T-helper 17 cell (primary cell): ENCODE measurements at places on chromosomes 7 and 10. TPM values are rescaled to one million over a fixed set of nuclear protein-coding genes. Genes with fewer than 3 reads are reported as not detected.

DNA sequence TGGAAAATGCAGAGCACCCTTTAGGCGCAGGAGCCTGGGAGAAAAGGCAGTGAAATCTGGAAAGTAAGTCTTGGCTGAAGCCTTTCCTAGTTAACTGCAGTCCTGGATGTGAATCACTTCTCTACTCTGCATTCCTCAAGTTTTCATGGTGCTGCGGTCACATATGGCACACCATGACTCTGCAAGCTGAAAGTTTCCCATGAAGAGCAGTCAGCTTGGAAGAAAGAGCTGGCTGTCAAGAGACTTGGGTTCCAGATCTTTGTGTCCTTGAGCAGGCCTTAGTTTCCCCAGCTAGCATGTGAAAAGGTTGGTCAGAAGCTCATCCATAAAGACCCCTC is 548.3 kb downstream of the SORCS3 start:
- H3K27ac ChIP-seq, result no peak overlapping the region
- no peaks in the 10 kb centered on the region for H3K27me3 ChIP-seq
- H3K4me1 ChIP-seq, result no peaks in the 10 kb centered on the region
- DNase-seq, result no peak

- peaks cover 2% of the 10 kb centered on the region for H3K36me3 ChIP-seq
- DNase-seq, result no peak
- peaks cover 7% of the 10 kb centered on the region for H3K27me3 ChIP-seq
- H3K4me1 ChIP-seq, result peaks cover 3% of the 10 kb centered on the region
- no peak overlapping the region for H3K4me3 ChIP-seq
- no peak overlapping the region for H3K27ac ChIP-seq
These were observed 516.5 kb upstream of the KLF6 start for GRCh38 chr10:4301291-4302045.

DNA sequence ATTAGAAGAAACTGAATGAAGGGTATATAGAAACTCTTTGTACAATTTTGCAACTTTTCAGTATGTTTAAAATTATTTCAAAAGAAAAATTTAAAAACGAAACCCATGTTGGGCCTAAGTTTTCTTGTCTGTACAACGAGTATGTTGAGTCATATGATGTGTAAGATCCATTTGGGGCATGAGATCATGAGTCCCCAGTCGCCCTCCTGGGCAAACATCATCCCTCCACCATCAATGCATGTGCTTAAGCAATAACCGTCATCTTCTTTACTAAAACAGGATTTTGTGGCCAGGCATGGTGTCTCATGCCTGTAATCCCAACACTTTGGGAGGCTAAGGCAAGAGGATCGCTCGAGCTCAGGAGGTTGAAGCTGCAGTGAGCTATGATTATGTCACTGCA is 54.2 kb upstream of the CDCA7L start:
- peaks cover 28% of the 10 kb centered on the region for H3K27me3 ChIP-seq
- no peak for DNase-seq
- H3K27ac ChIP-seq, result no peak overlapping the region

Gene RSPH10B2
- total RNA-seq, result not detected

DNA sequence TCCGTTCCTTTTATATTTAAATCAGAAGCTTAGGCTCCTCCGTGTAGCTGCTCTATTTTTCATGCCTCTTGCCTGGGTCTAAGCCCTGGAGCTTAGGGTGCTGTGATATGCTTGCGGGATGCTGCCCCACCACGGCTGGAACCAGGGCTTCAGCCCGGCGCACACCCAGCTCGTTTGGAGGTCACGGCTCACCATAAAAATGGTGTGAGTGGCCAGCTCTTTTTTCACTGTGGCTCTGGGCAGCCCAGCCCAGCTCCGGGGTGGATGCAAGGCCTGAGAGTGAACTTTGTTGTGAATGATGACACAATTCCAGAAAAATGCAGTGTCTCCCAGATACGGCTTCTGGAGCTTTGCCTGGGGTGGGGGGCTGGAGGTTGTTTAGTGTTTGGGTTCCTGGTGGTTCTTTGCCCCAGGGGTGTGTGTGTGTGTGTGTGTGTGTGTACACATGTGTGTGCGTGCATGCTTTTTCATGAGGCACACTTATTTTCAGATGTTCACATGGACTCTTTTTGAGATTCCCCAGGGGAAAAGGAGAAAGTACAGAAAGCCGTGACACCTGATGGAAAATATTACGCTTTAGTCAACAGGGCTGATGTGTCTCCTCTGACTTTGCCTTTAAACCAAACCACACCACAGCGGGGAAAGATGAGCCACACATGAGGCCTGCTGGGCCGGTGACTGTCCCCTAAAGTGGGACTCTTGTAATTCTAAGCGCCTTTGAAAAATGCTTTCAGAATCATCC is 46.2 kb downstream of the GRK5 start:
- H3K4me3 ChIP-seq, result no peak overlapping the region
- H3K27me3 ChIP-seq, result no peaks in the 10 kb centered on the region
- peak overlapping the region; percentile 82 for H3K27ac ChIP-seq
- peaks cover 14% of the 10 kb centered on the region for H3K4me1 ChIP-seq
- no peak for DNase-seq
- no peaks in the 10 kb centered on the region for H3K36me3 ChIP-seq

- no peak overlapping the region for H3K4me3 ChIP-seq
- H3K27ac ChIP-seq, result no peak overlapping the region
- peaks cover 53% of the 10 kb centered on the region for H3K27me3 ChIP-seq
- H3K4me1 ChIP-seq, result peaks cover 5% of the 10 kb centered on the region
- DNase-seq, result no peak
- H3K36me3 ChIP-seq, result peaks cover 10% of the 10 kb centered on the region
These were observed 105.7 kb downstream of the C10orf105 start for GRCh38 chr10:71613877-71614276.

DNA sequence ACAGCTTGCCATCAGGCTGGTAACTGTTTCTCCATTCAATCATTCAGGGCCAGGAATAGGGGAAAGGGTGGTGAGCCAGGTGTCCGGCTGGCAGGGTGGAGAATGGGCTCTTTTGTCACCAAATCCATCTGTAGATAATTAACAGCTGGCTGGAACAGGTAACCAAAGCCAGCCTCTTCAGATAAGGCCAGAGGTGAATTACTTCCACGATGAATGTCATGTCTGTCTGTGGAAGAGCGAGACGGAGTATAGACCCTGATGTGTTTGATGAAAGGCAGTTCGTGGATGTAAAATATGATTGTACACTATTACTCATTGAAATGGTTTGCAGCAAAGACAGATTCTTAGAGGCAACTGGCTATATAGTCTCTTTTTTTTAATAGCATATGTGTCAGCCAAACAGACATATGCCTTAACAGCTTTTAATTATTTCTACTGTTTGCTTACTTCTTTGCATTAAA is 149.8 kb downstream of the KLF6 start:
- H3K27ac ChIP-seq, result no peak overlapping the region
- H3K4me3 ChIP-seq, result no peak overlapping the region
- DNase-seq, result no peak

GRCh38 chr7:155665957-155666287 is 21.5 kb downstream of the RBM33 start:
- peak overlapping the region; percentile 43 for H3K27ac ChIP-seq
- H3K4me1 ChIP-seq, result peaks cover 61% of the 10 kb centered on the region
- no peak for DNase-seq
- H3K27me3 ChIP-seq, result no peaks in the 10 kb centered on the region
- H3K4me3 ChIP-seq, result no peak overlapping the region

GRCh38 chr7:44796034-44796503 is 412 bp upstream of the PPIA start:
- H3K4me1 ChIP-seq, result peaks cover 23% of the 10 kb centered on the region
- peak overlapping the region; percentile 98 for H3K4me3 ChIP-seq
- no peak for DNase-seq

GRCh38 chr10:35533565-35533964 is 71.6 kb upstream of the GJD4 start:
- H3K27ac ChIP-seq, result no peak overlapping the region
- peaks cover 4% of the 10 kb centered on the region for H3K4me1 ChIP-seq
- no peak overlapping the region for H3K4me3 ChIP-seq
- peaks cover 27% of the 10 kb centered on the region for H3K36me3 ChIP-seq
- no peaks in the 10 kb centered on the region for H3K27me3 ChIP-seq

DNA sequence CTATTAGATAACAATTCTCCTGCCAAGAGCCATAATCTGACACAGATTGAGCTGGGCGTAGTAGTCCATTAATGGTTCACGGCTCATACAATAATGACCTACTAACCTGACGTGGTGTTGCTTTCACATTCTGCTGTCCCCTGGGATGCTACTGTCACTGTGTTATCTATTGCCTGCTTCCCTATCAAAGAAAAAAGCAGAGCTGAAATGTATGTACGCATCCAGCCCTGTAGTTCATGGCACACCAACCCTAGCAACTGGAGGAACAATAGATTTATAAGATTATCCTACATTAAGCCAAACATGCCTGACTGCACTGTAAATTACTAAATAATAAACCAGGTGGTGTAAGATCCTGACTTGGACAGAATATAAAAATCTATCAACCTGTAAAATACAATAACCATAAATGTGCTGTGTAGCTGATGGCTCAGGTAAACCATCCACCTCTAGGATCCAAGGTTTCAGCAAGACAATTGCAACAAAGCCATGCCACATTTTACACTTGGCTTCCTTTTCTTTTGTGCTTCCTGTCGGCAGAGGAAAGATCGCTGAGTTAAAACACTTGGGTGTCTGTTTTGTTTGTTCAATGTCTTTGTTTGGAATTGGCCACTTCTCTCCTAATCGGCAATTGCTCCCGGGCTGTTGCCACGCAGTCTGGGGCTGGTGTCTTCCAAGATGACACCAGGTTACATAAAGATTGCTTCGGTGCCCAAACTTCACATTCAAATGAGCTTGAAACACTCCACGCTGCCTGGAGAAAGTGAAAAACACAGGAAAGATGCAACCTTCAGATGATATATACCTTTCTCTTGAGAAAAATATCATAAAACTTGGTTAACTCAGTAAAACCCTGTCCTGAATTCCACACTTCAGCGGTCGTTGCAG is 143.9 kb upstream of the MGMT start:
- peaks cover 7% of the 10 kb centered on the region for H3K27me3 ChIP-seq
- H3K27ac ChIP-seq, result no peak overlapping the region
- DNase-seq, result no peak
- no peaks in the 10 kb centered on the region for H3K36me3 ChIP-seq
- H3K4me1 ChIP-seq, result no peaks in the 10 kb centered on the region

Gene TMEM26
- not detected for total RNA-seq

Gene KLF14
- total RNA-seq, result not detected

Gene ANK3
- 58.5 TPM for total RNA-seq

- peaks cover 12% of the 10 kb centered on the region for H3K4me1 ChIP-seq
- DNase-seq, result no peak
- H3K36me3 ChIP-seq, result no peaks in the 10 kb centered on the region
- H3K27ac ChIP-seq, result peak overlapping the region; percentile 48
- H3K27me3 ChIP-seq, result no peaks in the 10 kb centered on the region
These were observed 297.0 kb downstream of the CCDC3 start for GRCh38 chr10:12704488-12704887.

Gene NXPH1
- not detected for total RNA-seq

- DNase-seq, result no peak
- peak overlapping the region; percentile 81 for H3K4me3 ChIP-seq
- H3K27ac ChIP-seq, result peak overlapping the region; percentile 39
- H3K4me1 ChIP-seq, result peaks cover 23% of the 10 kb centered on the region
These were observed 97.8 kb downstream of the CHST15 start for GRCh38 chr10:123995461-123996131.

- H3K4me1 ChIP-seq, result peaks cover 28% of the 10 kb centered on the region
- H3K36me3 ChIP-seq, result no peaks in the 10 kb centered on the region
- peak overlapping the region; percentile 8 for H3K27ac ChIP-seq
- DNase-seq, result no peak
- H3K27me3 ChIP-seq, result no peaks in the 10 kb centered on the region
These were observed 62.5 kb downstream of the SGMS1 start for GRCh38 chr10:50561266-50561665.

DNA sequence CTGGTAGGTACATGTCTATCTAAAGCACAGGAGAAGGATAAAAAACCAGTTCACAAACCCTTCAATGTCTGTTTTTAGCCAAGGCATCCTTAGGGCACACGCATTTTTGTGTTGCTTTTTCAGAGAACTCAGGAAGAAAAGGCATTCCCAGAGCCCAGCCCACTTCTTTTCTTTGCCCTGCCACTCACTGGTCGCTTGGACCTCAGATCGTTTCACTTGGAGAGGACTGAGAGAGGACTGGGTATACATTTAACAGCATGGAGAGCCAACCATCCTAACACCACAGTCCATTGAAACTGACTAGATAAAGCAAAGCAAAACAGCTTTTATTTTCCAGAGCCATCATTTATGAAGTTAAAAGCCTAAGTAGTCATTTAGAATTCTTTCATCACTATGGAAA is 194.2 kb downstream of the CAMK1D start:
- DNase-seq, result no peak
- H3K27ac ChIP-seq, result peak overlapping the region; percentile 32
- H3K36me3 ChIP-seq, result no peaks in the 10 kb centered on the region
- no peaks in the 10 kb centered on the region for H3K27me3 ChIP-seq
- no peak overlapping the region for H3K4me3 ChIP-seq

GRCh38 chr10:75281974-75282373 is 46.2 kb upstream of the COMTD1 start:
- peaks cover 73% of the 10 kb centered on the region for H3K27me3 ChIP-seq
- H3K4me3 ChIP-seq, result no peak overlapping the region
- no peak for DNase-seq
- H3K27ac ChIP-seq, result no peak overlapping the region
- no peaks in the 10 kb centered on the region for H3K4me1 ChIP-seq
- peaks cover 4% of the 10 kb centered on the region for H3K36me3 ChIP-seq

- H3K27ac ChIP-seq, result no peak overlapping the region
- H3K4me1 ChIP-seq, result no peaks in the 10 kb centered on the region
- no peaks in the 10 kb centered on the region for H3K36me3 ChIP-seq
These were observed 85.9 kb upstream of the TRIM24 start for GRCh38 chr7:138374119-138374693.

GRCh38 chr7:120218712-120219111 is 54.3 kb upstream of the KCND2 start:
- H3K27me3 ChIP-seq, result no peaks in the 10 kb centered on the region
- no peaks in the 10 kb centered on the region for H3K36me3 ChIP-seq
- H3K27ac ChIP-seq, result no peak overlapping the region
- no peak for DNase-seq

Gene TRIL
- not detected for total RNA-seq

Gene CD36
- total RNA-seq, result 8.7 TPM

- H3K4me3 ChIP-seq, result no peak overlapping the region
- peaks cover 55% of the 10 kb centered on the region for H3K27me3 ChIP-seq
- no peak overlapping the region for H3K27ac ChIP-seq
- DNase-seq, result no peak
- no peaks in the 10 kb centered on the region for H3K4me1 ChIP-seq
- H3K36me3 ChIP-seq, result peaks cover 5% of the 10 kb centered on the region
These were observed 138.9 kb upstream of the CDK13 start for GRCh38 chr7:39811161-39811614.

GRCh38 chr7:119861385-119861784 is 411.6 kb upstream of the KCND2 start:
- no peaks in the 10 kb centered on the region for H3K27me3 ChIP-seq
- H3K4me1 ChIP-seq, result no peaks in the 10 kb centered on the region
- no peak for DNase-seq
- no peak overlapping the region for H3K27ac ChIP-seq
- H3K36me3 ChIP-seq, result no peaks in the 10 kb centered on the region

Gene CPEB3
- total RNA-seq, result 3.7 TPM

GRCh38 chr7:88664630-88665233 is 94.8 kb upstream of the ZNF804B start:
- no peak overlapping the region for H3K27ac ChIP-seq
- no peaks in the 10 kb centered on the region for H3K27me3 ChIP-seq
- no peak overlapping the region for H3K4me3 ChIP-seq
- no peaks in the 10 kb centered on the region for H3K4me1 ChIP-seq
- no peaks in the 10 kb centered on the region for H3K36me3 ChIP-seq

Gene TMEM236
- not detected for total RNA-seq

Gene VAX1
- not detected for total RNA-seq

Gene FUOM
- total RNA-seq, result 9.1 TPM
